ENCODE measurements at places on chromosomes 13 and 19.

DNA sequence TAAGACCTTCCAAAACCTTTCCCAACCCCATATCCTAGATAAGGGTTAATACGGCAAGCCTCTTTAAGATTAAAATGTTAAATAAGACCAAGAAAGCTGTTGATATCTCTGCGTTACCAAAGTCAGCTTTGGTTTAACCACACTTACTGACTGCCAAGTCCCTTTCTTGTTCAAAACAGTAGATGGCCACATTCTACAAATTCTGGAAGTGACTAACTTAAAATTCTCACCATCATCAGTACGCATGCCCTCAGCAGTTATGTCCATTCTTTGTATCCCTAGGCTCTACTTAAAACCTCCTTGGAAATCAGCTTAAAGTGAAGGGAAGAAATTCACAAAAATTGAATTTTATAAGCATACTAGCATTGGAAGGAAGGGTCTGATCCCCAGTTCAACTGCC is 23.6 kb downstream of the SOHLH2 start:
- no peak for DNase-seq

- no peak for DNase-seq
Observed at GRCh38 chr19:50994129-50994528, 7.3 kb downstream of the KLK8 start.

- no peak for DNase-seq
Observed at GRCh38 chr13:113088691-113089020, 16.9 kb upstream of the F7 start.

DNA sequence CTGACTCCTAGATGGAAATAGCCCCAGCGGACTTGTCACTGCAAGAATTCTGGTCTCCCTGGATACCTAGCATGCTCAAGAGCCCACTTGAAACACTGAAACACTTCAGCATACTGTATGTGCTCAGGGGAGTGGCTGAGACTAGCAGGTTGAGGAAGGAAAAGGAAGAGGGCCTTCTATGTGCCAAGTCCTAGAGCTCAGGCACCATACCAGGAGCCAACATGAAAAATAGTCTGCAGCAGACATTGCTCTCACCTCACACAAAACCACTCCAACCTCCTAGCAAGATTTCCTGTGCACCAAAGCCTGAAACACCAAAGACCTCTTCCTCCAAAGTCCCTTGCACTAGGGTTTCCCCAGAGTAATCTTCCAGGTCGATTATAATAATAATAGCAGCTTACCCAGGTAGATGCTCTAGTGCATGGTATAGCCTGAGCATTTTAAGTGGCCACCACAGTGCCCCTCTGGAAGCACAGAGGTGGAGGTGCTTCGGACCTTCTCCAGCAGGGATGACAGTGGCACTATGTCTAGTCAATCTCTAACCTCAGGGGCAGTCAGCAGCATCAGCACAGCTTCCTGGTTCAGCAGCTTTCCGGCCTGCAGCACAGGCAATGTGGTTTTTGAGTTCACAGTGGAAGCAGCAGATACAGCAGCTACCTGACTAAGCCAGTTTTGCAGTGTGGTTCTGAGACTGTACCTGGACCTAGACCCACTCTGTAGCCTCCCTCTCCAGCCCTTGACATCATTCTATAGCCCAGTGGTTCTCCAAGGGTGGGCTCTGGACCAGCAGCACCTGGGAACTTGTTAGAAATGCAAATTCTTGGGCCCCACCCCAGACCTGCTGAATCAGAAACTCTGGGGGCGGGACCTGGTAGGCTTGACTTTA is 45.6 kb upstream of the UBE2L5 start:
- no peak for DNase-seq

GRCh38 chr13:93226065-93226622 is 463 bp upstream of the GPC6 start:
- DNase-seq: no peak
